Activated CD8-positive, alpha-beta T cell treated with anti-CD3 and anti-CD28 coated beads for 36 hours (primary cell): ENCODE measurements at places on chromosomes 7 and 10. TPM values are rescaled to one million over a fixed set of nuclear protein-coding genes. Genes with fewer than 3 reads are reported as not detected.

The C10orf143 gene
- 4.4 TPM for total RNA-seq

DNA sequence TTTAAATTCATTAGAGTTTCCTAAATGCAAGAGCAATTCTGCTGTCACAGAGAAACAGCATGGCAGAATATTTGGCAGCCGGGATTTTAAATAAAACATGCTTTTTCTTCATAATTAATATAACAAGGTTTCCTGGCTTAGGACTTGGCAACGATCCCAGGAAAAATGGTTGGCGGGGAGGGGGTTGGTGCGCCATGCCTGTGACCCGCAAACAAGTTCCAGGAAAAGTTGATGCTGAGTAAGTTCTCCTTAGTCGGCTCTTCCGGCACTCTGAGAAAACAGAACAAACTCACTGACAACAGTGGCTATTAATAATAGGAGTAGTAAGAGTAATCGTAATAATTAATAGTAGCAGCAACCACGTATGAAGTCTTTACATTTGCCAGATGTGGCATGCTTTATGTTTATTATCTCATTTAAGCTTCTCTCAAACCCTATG lies 4.6 kb downstream of the HABP2 start:
- DNase-seq = no peak

DNA sequence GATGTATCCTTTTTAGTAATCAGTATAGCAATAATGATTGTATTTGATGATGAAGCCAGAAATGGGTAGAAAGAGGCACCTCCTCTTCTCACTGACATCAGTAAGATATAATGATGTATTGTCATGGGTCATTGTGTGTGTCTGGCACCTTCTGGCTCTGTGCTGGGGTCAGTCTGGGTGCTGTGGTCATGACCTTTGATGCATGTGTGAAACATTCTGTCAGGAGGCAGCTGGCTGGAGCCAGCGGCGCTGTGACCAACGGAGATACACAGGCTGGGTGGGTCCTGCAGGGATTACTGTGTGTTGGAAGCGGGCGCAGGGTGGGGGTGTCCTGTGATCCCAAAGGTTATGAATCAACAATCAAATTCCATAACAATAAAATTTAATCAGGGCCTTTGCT lies 35.2 kb downstream of the EEPD1 start:
- DNase-seq = no peak

- no peak for DNase-seq
Observed at GRCh38 chr7:55969391-55969790, 5.0 kb downstream of the NIPSNAP2 start.

DNA sequence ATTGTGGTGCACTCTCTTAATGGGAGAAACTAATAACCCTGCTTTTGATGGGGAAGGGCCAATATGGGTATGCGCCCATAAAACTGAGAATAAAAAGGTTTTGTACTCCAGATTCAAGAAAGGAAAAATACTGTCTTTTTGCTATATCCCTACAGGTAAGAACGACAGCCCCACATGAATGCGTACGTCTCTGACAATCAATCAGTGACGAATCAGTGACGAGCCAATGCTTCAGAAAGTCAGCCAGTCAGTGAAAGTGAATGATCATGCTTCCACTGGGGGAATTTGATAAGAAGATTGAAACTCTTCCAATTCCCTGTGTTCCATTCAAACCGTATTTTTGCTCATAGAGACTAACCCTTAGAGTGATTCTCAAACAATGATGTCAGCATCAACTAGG lies 26.3 kb downstream of the ARL5B start:
- DNase-seq = no peak

- no peak for DNase-seq
Observed at GRCh38 chr10:111175787-111176186, 99.0 kb downstream of the ADRA2A start.

GRCh38 chr7:32071466-32072091 lies 1.4 kb upstream of the PDE1C start:
- no peak for DNase-seq

DNA sequence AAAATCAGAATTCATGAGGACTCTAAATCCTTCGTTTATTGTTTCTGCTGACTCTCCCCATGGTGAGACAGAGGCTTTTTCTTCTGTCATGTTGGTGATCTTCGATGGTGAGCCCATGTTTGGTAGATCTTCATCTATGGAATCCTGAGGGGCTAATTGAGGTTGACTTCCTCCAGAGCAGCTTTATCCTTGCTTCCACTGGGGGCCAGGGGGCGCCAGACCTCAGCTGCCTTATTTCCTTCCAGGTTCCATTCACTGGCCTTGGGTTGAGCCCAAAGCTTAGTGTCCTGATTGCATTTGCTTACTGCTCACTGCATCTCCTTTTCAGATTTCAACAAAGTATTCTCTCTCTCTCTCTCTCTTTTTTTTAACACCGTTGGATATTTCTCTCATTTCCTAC lies 80.7 kb downstream of the GCC1 start:
- peak; percentile 49 for DNase-seq
